Omental fat pad (tissue), 4 donors: ENCODE measurements at places on chromosomes 11 and 22. TPM values are rescaled to one million over a fixed set of nuclear protein-coding genes. Genes with fewer than 3 reads are reported as not detected.

The MOV10L1 gene
- total RNA-seq, result 0.36 TPM

The ANO1 gene
- 1.7 TPM for total RNA-seq

The CADM1 gene
- 16.8 TPM for total RNA-seq

The BTG4 gene
- total RNA-seq, result not detected

The CNGA4 gene
- total RNA-seq, result not detected

The CCDC73 gene
- total RNA-seq, result not detected

The TMEM45B gene
- 1.3 TPM for total RNA-seq

The POU2AF3 gene
- total RNA-seq, result 4.7 TPM

The TECTA gene
- total RNA-seq, result 1.5 TPM

The LIPT2 gene
- total RNA-seq, result 4.7 TPM

The GPR83 gene
- total RNA-seq, result not detected

The UBQLN3 gene
- total RNA-seq, result 1.3 TPM

The KCNA4 gene
- 15.9 TPM for total RNA-seq

The MUC5B gene
- not detected for total RNA-seq

The MUC2 gene
- not detected for total RNA-seq

The GPHA2 gene
- not detected for total RNA-seq

The P2RY6 gene
- 2.5 TPM for total RNA-seq

The WNT11 gene
- 54.4 TPM for total RNA-seq

The TSSC4 gene
- 34.0 TPM for total RNA-seq
